Astrocyte of the spinal cord (primary cell): ENCODE measurements at places on chromosomes 13 and 19.

DNA sequence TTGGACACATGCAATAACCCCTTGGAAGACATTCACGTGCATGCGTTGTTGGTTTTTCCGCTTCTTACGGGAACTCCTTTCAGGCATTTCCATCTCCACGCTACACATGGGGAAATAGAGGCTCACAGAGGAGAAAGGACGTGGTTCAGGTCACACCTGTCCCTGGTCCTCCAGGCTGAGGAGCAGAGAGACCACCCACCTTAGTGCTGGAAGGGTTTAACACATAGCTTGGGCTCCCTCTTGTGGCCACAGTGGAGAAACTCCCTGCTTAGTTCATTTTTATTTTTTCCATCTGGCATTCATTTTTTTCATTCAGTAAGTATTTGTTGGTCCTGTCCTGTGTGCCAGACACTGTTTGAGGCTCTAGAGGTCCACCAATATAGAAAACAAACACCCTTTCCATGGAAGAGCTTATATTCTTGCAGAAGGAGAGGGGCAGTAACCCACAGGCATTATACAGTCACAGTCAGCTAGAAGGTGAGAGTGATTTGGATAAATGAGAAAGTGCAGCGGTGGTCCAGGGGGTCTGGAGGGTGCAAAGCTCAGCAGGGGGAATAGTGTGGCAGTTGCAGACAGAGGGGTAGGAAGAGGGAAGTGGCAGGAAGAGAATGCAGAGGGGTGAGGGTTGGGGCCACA lies 24.2 kb upstream of the TTYH1 start:
- peak; percentile 53 for DNase-seq

DNA sequence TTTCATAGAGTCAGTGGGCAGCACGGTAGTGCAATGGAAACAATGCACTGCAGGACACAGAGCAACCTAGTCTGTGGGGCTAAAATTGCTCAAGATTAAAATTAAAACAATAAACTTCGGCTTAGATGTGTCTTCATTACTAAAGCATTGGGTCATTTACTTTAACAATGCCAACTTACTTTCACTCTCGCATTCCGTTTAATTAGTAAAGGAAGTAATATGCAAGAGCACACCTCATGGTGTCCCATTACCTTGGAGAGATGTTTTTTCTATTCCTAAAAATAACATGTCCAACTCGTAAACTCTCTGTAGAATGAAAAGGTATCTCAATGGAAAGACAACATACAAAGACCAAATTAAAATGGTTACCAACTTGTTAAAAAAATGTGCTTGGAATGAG lies 738.4 kb downstream of the PCDH17 start:
- no peak for DNase-seq

GRCh38 chr13:51349016-51349415 lies 9.5 kb downstream of the SERPINE3 start:
- DNase-seq = no peak

GRCh38 chr13:45691667-45692066 lies 10.5 kb upstream of the CBY2 start:
- DNase-seq = no peak

DNA sequence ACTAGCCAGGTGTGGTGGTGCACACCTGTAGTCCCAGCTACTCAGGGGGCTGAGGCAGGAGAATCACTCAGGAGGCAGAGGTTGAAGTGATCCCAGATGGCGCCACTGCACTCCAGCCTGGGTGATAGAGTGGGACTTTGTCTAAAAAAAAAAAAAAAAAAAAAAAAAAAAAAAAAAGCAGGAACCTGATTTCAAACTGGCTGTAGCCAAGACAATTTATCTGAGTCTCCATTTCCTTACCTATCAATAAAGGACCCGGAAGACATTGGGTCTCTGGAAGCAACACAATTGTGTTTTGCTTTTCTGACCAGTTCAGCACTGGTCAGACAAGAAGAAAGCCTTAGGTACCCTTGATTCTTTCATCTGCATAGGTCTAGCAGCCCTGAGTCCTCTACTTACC lies 491.0 kb downstream of the TBC1D4 start:
- DNase-seq = no peak

DNA sequence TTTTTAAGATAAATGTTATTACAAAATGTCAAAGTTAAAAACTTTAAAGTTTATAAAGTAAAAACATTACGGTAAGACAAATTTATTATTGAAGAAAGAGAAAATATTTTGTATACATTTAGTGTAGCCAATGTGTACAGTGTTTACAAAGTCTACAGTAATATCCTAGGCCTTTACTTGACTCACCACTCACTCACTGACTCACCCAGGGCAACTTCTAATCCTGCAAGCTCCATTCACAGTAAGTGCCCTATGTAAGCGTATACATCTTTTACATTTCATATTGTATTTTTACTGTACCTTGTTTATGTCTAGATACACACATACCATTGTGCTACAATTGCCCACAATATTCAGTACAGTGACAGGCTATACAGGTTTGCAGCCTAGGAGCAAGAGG lies 448.2 kb downstream of the KCTD12 start:
- DNase-seq = peak; percentile 16

DNA sequence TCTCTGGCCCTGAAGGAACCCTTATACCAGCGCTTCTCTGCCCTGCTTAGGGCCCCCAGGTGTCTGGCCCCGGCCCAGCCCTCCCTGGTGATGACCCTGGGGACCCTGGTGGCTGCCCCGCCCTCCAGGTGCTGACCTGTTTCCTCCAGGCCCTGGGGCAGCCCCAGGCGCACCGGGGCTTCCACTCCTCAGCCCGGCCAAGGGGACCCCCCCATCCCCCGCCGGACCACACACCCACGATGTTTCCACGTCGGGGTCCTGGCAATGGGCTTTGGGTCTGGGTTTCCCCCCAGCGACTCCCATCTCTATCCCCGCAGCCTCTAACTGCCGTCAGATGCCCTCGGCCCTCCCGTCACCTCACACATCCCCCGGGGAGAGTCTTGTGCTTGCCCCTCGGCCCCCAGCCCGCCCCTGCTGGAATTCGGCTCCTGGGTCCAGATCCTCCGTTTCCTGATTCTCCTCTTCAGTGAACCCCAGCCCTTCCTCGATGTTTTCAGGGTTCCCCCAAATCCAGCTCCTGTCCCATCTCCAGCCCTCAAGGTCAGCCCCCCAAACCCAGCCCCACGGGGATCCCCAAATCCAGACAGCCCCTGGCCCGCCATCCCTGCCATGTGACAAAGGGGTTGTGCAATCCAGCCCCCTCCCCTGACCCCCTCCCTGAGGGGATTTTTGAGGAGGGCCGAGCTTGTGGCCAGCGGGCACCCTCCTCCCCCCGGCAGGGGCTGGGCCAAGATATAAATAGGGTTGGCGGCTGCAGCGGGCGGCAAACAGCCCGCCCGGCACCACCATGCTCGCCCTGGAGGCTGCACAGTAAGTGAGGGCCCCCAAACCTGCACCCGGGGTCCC lies at the start of gene SPIB:
SPIB (plus strand) TSS at position 763 of the 846 bp plus-strand sequence; CDS start at position 788, 25 bp downstream.
- no peak for DNase-seq

GRCh38 chr19:5905114-5905778 lies 574 bp downstream of the VMAC start:
- DNase-seq = no peak

DNA sequence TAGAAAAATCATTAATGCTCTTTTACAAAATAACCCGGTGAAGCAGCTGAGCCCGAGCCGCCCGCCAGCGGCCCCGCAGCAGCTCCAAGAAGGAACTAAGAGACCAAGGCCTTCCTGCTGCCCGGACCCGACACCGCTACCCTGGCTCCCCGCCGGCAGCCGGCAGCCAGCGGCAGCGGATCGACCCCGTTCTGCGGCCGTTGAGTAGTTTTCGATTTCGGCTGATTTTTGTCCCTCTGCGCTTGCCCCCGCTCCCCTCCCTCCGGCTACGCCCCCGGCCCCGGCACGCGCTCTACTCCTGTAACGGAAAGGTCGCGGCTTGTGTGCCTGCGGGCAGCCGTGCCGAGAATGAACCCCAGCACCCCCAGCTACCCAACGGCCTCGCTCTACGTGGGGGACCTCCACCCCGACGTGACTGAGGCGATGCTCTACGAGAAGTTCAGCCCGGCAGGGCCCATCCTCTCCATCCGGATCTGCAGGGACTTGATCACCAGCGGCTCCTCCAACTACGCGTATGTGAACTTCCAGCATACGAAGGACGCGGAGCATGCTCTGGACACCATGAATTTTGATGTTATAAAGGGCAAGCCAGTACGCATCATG lies at the start of gene PABPC3:
PABPC3 (plus strand) TSS at position 286 of the 603 bp plus-strand sequence; CDS start at position 349, 63 bp downstream.
- peak; percentile 6 for DNase-seq

- DNase-seq = peak; percentile 95
Measured at GRCh38 chr13:75415694-75416093, 66.3 kb downstream of the TBC1D4 start.

- DNase-seq = no peak
Measured at GRCh38 chr13:72698164-72698563, 29.3 kb downstream of the MZT1 start.

GRCh38 chr19:14006766-14007562 lies 844 bp upstream of the RFX1 start:
- no peak for DNase-seq

GRCh38 chr19:48020686-48021085 lies 23.2 kb downstream of the CABP5 start:
- no peak for DNase-seq

GRCh38 chr13:39559847-39560246 lies 43.1 kb downstream of the LHFPL6 start:
- no peak for DNase-seq

DNA sequence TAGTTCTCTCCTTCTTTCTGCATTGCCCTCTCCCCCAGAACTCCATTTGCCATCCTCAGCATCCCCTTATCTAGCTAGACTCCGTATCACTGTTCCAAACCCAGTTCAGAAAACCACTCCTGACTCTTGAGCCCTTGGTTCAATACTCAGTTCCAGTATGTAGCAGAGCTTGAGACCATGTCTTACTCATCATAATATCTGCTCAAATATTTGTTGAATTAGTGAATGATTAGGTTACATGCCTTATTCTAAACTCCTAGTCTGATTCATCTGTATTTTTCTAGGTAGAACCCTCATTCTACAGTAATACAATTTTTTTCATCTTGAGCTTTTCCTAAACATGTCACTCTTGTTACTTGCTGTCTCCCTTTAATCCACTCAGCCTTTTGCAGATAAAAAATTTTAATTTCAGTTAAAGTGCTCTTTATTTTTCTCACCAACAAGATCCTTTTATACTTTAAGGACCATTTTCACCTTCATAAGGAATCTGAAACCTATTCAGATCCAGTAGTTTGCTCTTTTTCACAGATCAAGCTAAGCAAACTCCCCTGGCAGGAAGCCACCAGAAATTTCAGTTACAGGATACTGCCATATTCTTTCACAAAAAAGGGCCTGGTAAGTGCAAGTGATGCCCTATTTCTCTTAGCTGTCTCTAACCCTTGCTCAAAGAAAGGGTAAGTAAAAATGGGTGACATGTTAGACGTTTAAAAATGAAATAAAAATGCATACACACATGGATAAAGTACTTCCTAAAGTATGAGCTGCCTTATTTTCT lies 23.1 kb upstream of the INTS6 start:
- DNase-seq = peak; percentile 6

- DNase-seq = peak; percentile 39
Measured at GRCh38 chr19:47095476-47096099, 18.0 kb downstream of the ZC3H4 start.

DNA sequence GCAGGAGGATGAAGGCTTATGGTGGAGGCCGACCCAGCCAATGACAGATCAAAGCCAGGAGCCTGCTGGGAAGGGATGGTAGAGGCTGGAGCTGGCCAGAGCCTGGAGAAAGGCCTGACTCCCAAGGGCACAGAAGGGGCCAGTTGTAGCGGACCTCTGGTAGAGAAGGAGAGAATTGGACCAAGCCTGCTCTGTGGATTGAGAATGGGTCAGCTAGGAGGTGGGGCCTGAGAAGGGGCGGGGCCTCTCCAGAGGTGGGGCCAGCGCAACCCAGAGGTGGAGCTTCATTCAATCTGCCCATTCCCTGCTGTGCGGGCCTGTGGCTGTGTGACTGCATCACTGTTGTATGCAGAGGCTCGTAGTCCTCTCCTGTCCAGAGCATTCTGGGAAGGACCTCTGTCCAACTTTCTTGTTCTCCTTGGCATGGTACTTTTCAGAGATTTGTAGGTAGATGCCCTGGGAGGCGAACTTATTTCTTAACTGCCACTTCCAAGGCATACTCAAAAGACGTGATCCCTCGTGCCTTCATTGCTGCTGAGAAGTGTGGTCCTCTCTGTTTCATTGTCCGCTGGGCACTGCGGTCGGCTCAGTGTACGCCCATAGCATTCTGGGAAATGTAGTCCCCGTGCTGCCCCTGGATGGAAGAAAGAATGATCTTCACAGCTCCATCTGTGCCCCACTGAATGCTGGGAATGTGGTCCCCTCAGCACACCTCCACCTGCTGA lies 6.7 kb downstream of the GRIN2D start:
- peak; percentile 81 for DNase-seq

GRCh38 chr19:35119091-35119490 lies 3.5 kb downstream of the FXYD3 start:
- DNase-seq = no peak

- DNase-seq = peak; percentile 61
Measured at GRCh38 chr13:48741377-48741776, 87.6 kb downstream of the CYSLTR2 start.

DNA sequence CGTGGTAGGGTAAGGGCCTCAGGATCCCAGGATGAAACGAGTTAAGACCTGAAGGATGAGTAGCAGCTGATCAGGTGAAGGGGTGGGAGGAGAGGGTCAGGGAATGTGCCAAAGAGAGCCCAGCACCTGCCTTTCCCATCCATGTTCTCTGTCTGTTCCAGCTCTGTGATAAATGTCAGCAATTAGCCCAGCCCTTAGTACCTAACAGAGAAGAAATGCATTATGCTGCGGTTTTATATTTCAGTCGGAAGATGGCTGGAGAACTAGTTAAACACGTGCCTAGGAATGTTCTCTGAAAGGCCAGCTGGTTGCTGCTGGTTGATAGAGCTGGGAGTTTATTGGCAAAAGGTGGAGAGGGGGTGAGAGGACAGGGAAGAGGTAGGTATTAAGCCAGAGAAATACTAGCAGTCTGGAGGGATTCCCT lies 268.2 kb downstream of the SHISA2 start:
- DNase-seq = no peak

DNA sequence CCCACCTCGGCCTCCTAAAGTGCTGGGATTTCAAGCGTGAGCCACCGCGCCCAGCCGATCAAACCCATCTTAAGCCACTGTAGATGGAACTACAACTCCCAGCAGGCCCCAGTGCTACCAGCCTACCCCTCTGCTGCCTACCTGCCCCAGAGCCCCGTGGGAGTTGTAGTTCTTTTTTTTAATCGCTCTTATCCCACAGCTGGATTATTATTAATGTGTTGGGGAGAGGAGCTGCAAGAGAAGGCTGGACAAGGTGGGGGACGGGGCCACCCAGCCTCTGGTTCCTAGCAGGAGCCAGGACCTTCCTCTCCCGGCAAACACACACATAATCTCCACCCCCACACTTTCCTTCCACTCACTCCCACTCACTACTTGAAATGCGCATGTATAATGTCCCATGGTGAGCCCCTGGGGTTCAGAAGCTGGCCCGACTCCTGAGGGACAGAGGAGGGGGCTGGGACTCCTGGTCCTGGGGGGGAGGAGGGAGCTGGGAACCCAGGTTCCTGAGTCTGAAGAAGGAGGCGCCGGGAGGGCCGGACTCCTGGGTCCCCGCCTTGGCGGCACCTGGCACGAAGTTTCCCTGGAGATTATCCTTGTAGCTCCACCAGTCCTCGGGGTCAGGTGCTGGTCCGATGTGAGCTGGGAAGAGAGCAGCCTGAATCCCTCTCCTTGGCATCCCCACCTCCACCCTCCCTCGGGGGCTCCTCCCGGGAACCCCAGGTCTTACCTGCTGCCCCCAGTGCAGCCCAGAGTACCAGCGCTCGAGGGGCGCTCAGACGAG lies 958 bp downstream of the CA11 start:
- DNase-seq = peak; percentile 74

- no peak for DNase-seq
Measured at GRCh38 chr13:113559061-113559460, 25.5 kb upstream of the TFDP1 start.
